Dermis microvascular lymphatic vessel endothelial cell (primary cell): ENCODE measurements at places on chromosomes 7 and 10. TPM values are rescaled to one million over a fixed set of nuclear protein-coding genes. Genes with fewer than 3 reads are reported as not detected.

- DNase-seq = no peak
These were observed 36.8 kb downstream of the CHST3 start for GRCh38 chr10:72001033-72001395.

- DNase-seq = no peak
These were observed 3.0 kb downstream of the CLDN15 start for GRCh38 chr7:101234636-101235035.

- no peak for DNase-seq
These were observed 173.8 kb downstream of the TRIL start for GRCh38 chr7:28784171-28784902.

DNA sequence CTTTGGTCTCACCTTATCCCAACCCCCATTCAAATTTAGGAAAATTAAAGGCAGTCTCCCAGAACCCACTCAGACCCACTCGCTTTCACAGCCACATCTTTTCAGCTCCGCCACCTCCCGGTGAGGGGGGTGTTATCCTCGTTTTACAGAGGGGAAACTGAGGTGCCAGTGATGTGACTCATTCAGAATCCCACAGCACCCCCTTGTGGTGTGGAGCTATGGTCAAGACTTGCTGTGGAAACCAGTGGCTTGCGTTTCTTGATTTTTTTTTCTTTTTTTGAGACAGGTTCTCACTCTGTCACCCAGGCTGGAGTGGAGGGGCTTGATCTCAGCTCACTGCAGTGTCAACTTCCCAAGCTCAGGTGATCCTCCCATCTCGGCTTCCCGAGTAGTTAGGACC, 27.6 kb downstream of the SLC35G1 start:
- DNase-seq = peak; percentile 13

GRCh38 chr7:37365405-37365804, 83.3 kb downstream of the ELMO1 start:
- no peak for DNase-seq

DNA sequence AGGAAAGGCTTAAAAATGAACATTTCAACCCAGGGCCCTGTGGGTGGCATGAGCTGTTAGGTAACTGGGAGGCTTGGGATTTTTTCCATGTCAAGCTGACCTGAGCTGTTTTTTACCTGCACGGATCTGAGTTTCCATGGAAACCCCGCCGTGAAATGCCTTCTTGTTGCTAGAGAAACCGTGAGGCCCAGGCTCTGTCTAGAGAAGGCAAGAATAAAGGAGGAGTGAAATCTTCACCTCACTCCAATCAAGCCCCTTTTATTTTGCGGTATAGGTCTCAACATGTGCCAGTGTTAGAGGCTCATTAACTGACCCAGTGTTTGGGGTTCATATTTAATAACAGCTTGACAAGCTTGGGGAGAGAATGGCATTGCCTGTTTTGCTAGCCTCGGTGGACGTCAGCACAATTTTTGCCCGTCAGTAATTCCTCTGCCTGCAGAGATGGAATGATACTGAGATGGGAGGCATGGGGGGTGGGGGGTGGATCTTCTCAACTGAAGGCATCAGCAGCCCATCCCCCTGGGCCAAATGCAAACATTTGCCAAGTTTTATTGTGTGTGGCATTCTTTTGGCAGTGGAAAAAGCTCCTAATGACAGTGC, 48.9 kb upstream of the PDCD4 start:
- no peak for DNase-seq

- DNase-seq = peak; percentile 94
These were observed 74.7 kb upstream of the ITGB1 start for GRCh38 chr10:33032654-33033151.

DNA sequence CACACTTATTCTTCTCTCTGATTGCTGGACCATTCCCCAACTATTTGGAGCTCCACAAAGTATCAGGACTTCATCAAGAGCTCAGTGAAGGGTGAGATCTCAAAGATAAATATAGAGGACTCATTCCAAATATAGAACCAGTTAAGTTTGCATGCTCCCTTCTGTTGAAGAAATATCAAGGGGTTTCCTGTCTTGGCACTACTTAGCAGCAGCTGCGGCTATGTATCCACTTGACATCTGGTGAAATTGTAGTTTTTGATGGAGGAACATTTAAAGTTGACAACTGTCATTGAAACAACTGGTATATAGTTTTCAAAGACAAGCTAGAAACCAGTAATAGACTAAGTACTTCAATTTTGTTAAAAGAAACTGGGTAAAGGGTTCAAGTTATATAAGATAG, 1.0 kb upstream of the SPAG6 start:
- DNase-seq = no peak

- DNase-seq = no peak
These were observed 53.6 kb downstream of the INSIG1 start for GRCh38 chr7:155351120-155351870.

DNA sequence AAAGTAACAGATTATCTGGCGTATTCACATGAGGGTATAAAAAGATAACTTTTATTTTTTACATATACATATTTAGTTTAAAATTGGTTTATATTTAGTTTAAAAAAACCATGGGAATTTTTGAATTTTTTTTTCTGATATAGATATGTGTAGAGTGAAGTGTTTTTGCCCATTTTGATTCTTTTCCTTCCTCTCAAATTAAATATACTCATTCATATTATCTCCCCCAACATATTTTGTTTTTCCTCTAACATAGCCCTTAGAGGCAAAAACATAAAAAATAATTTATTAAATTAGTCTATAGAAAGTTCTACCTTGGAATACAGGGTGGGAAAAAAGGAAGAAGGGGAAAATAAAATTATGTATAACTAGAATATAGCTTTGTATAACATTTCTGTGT, 137.7 kb downstream of the CPED1 start:
- no peak for DNase-seq

- no peak for DNase-seq
These were observed 40.0 kb upstream of the PAPSS2 start for GRCh38 chr10:87619705-87620104.

PITRM1 gene
- 60.7 and 62.8 TPM in 2 replicates for total RNA-seq

NEUROG3 gene
- not detected in 2 replicates for total RNA-seq
